Aorta (tissue), 5 donors: ENCODE measurements at places on chromosomes 3 and 15. TPM values are rescaled to one million over a fixed set of nuclear protein-coding genes. Genes with fewer than 3 reads are reported as not detected.

Gene CACNA2D3
- total RNA-seq = 1.2 TPM

Gene ARHGEF3
- 41.6 TPM for total RNA-seq

Gene THAP10
- 0.90 TPM for total RNA-seq

Gene RAD18
- total RNA-seq = 7.1 TPM

Gene MUSTN1
- 86.6 TPM for total RNA-seq

Gene TMEM212
- total RNA-seq = not detected

Gene ADPRH
- 13.6 TPM for total RNA-seq

Gene ZBTB47
- 72.4 TPM for total RNA-seq

Gene TRIM71
- total RNA-seq = not detected
